ENCODE measurements at places on chromosomes 1 and 21. TPM values are rescaled to one million over a fixed set of nuclear protein-coding genes. Genes with fewer than 3 reads are reported as not detected.

GJC2 gene
- 11.3 TPM for total RNA-seq

ELAPOR1 gene
- total RNA-seq, result 0.83 TPM

WNT3A gene
- not detected for total RNA-seq

C1orf159 gene
- total RNA-seq, result 11.9 TPM

CFAP107 gene
- not detected for total RNA-seq

C1QA gene
- total RNA-seq, result 132 TPM

AQP10 gene
- not detected for total RNA-seq

FBXO2 gene
- total RNA-seq, result 3.1 TPM

TMEM200B gene
- total RNA-seq, result 20.0 TPM

PRAMEF1 gene
- not detected for total RNA-seq

SLAMF6 gene
- total RNA-seq, result 1.4 TPM

DHRS3 gene
- 130 TPM for total RNA-seq

E2F2 gene
- 0.17 TPM for total RNA-seq

SLAMF8 gene
- total RNA-seq, result 1.9 TPM

NASP gene
- total RNA-seq, result 54.2 TPM

ITGB2 gene
- 53.9 TPM for total RNA-seq

NR1I3 gene
- total RNA-seq, result not detected

OR2T11 gene
- not detected for total RNA-seq

MAN1C1 gene
- 21.1 TPM for total RNA-seq

SEC16B gene
- 2.1 TPM for total RNA-seq

KPRP gene
- total RNA-seq, result not detected

HSPB7 gene
- total RNA-seq, result 111 TPM

ZSWIM5 gene
- 6.2 TPM for total RNA-seq

LMOD1 gene
- total RNA-seq, result 1,321 TPM

PLA2G2C gene
- 0.40 TPM for total RNA-seq

LAD1 gene
- not detected for total RNA-seq

SIM2 gene
- total RNA-seq, result not detected

FOXO6 gene
- 0.33 TPM for total RNA-seq

LHX8 gene
- not detected for total RNA-seq

MRAP gene
- total RNA-seq, result not detected

LCE1C gene
- total RNA-seq, result not detected

SLC6A17 gene
- 0.65 TPM for total RNA-seq

GBP7 gene
- total RNA-seq, result not detected

CENPF gene
- total RNA-seq, result 0.83 TPM

TGFB2 gene
- total RNA-seq, result 5.8 TPM

GNB1 gene
- 159 TPM for total RNA-seq

CCDC27 gene
- not detected for total RNA-seq

SLC22A15 gene
- 1.8 TPM for total RNA-seq

FCGR1A gene
- 3.4 TPM for total RNA-seq

CDA gene
- total RNA-seq, result 1.7 TPM

ALPL gene
- 3.3 TPM for total RNA-seq

MAN1A2 gene
- total RNA-seq, result 46.7 TPM

NOL9 gene
- 16.6 TPM for total RNA-seq

FAM43B gene
- total RNA-seq, result not detected

OR14I1 gene
- not detected for total RNA-seq

EGLN1 gene
- total RNA-seq, result 70.1 TPM

SPATA17 gene
- 0.50 TPM for total RNA-seq

DAP3 gene
- 73.5 TPM for total RNA-seq

PPFIA4 gene
- total RNA-seq, result 1.3 TPM
